Progenitor cell of endocrine pancreas (in vitro differentiated cells): ENCODE measurements at places on chromosomes 2 and 18. TPM values are rescaled to one million over a fixed set of nuclear protein-coding genes. Genes with fewer than 3 reads are reported as not detected.

DNA sequence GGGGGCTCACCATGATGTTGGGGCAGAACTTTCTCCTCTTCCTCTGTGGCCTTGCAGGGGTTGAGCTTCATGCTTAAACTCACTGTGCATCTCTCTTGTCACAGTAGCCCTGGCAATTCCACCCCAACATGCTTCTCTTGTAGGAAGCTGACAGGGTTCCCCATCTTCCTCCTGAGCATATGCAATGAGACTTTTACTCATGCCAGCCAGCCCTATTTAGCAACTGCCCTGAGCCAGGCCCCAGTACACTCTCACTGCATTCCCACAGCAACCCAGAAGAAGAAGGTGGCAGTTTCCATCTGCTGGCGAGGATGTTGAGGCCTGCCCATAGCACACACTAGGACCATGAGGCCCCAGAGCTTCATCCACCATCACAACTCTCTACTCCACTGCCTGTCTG is 72.2 kb upstream of the TEX51 start:
- DNase-seq = no peak
- H3K4me3 ChIP-seq = no peak overlapping the region
- H3K36me3 ChIP-seq = no peaks in the 10 kb centered on the region
- H3K27me3 ChIP-seq = peaks cover 3% of the 10 kb centered on the region

DNA sequence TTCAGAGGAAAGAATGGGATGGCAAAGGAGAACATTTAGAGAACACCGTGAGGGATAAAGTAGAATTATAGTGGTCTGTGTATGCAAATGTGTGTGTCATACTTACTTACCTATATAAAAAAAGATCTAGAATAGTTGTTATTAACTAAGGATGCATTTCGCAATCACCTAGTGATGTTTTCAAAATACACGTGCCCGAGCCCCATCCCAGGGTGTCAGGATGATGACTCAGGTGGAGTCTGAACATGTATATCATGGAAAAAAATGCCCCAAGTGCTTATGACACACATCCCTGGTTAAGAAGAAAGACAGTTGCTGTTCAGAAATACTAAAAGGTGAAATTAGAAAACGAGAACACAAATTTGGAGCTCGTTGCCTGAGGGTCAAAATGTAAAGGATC is 109.0 kb downstream of the CERS6 start:
- H3K27ac ChIP-seq = no peak overlapping the region
- H3K27me3 ChIP-seq = no peaks in the 10 kb centered on the region
- H3K4me1 ChIP-seq = peaks cover 3% of the 10 kb centered on the region
- no peak for DNase-seq

DNA sequence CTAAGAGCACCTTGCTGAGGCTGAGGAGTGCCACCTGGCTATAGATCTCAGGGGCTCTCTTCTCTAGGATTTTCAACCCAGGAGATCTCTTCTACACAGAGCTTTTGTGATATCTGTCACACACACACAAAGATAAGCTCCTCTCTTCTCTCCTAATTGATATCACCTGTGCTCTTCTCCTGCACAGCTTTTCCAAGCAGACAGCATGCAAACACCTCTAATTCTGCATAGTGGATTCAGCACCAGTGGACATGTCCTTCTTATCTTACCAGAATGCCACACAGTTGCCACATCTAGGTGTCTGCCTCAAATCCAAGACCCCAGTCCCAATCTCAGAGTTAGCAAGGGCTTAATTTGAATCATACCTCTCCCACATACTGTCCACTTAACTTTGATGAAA is 43.9 kb downstream of the LRATD1 start:
- H3K36me3 ChIP-seq = no peaks in the 10 kb centered on the region
- no peak overlapping the region for H3K4me3 ChIP-seq
- DNase-seq = no peak
- H3K4me1 ChIP-seq = no peaks in the 10 kb centered on the region
- H3K27ac ChIP-seq = no peak overlapping the region

DNA sequence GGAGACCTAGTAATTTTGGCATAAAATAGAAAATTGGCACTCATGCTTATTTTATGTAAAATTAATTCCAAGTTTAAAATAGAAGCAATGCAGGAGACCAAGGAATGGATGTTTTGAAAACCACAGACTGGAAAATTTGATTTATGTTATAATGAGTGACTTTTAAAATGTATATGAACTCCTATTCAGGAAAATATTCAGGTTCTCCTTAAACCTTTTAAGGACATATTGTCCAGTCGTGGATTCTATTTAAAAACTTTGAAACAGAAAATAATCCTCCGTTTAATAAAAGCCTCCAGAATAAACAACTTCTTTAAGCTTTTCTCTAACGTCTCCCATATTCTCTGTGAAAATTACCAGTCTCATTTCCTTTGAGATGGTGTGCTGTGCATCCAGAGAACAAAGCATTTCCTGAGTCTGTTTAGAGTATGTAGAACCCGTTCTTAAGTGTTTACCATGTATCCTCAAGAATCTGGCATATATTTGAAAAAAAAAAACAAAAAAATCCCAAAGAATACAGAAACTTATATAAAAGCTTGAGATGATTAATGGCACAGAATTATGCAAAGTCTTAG is 8.6 kb upstream of the YES1 start:
- no peaks in the 10 kb centered on the region for H3K36me3 ChIP-seq
- H3K27ac ChIP-seq = no peak overlapping the region
- no peaks in the 10 kb centered on the region for H3K4me1 ChIP-seq
- H3K4me3 ChIP-seq = no peak overlapping the region

DNA sequence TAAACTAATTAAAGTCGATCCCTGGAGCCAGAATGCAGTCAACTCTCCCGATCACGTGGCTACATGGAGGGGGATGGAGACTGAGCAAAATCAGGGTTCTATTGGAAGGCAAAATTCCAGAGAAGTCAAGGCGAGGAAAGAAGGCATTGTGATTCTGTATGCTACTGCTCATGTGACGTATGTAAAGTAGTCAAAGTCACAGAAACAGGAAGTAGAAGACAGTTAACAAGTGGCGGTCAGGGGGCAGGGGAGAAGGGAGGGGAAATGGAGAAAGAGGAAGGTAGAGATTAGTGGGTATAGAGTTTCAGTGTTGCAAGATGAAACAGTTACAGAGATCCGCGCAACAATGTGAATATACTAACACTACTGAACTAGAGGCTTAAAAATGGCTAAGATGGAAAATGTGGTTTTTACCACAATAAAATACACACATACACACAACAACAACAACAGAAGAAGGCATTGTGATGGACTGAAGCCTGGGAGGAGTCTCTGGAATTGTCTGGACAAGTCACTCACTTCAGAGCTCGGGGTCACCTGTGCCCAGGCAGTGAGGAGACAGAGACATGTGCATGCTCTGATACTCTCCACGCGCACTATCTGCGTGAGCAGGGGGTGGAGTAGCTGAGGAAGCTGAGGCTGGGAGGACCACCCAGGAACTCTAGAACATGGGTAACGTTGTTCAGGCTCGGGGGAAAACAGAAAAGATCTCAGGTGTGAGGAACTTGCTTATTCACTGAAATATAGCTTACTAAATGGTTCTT is 89.9 kb upstream of the CDCA7 start:
- H3K4me3 ChIP-seq = no peak overlapping the region
- H3K27me3 ChIP-seq = no peaks in the 10 kb centered on the region
- no peak overlapping the region for H3K27ac ChIP-seq

DNA sequence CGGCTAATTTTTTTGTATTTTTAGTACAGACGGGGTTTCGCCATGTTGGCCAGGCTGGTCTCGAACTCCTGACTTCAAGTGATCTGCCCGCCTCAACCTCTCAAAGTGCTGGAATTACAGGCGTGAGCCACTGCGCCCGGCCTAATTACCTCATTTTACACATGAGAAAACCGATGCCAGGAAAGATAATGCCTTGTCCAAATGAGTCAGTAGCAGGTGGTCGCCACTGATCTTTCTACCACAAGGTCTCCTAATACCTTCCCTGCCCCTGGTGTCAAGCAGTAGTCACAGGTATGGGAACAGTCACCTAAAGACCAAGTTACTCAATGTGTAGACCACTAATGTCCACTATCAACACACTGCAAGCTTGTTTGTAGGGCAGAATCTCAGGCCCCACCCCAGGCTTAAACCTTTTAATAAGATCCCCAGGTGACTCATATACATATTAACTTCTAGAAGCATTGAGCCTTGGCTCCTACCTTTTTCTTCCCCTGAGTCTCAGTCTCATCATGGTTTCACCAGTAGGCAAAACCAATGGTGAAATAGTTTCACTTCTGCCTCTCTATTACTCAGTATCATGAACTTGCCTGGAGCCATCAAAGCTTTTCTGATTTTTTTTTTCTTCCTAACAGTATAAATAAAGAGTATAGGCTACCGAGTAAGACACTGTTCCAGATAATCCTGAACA is 6.9 kb upstream of the EPB41L5 start:
- no peaks in the 10 kb centered on the region for H3K36me3 ChIP-seq
- DNase-seq = no peak
- no peak overlapping the region for H3K27ac ChIP-seq
- no peak overlapping the region for H3K4me3 ChIP-seq

DNA sequence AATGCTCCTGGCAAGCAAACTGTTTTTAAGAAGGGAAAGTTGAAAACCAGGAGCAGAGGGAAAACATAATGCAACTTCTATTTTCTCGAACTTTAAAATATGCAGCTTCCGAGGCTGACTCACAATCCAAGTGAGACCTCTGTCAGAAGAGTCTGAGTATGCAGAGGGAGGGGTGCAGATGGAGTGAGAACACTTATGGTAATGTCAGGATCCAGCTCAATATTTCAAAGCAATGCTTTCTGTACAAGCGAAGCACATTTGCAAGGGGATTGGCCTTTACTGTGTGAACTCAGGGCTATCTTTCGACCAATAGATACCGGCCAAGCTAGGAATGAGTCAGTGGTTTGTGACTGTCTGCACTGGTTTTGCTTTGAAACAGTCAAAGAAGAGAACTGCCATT is 242.7 kb downstream of the CNTNAP5 start:
- no peak for DNase-seq
- H3K4me3 ChIP-seq = no peak overlapping the region
- no peaks in the 10 kb centered on the region for H3K36me3 ChIP-seq
- H3K27me3 ChIP-seq = no peaks in the 10 kb centered on the region
- peaks cover 35% of the 10 kb centered on the region for H3K4me1 ChIP-seq
- peak overlapping the region; percentile 34 for H3K27ac ChIP-seq

- H3K36me3 ChIP-seq = no peaks in the 10 kb centered on the region
- DNase-seq = no peak
- no peaks in the 10 kb centered on the region for H3K27me3 ChIP-seq
- H3K4me1 ChIP-seq = peaks cover 2% of the 10 kb centered on the region
- H3K27ac ChIP-seq = no peak overlapping the region
Observed at GRCh38 chr2:223232896-223233295, 180.9 kb downstream of the KCNE4 start.

ZSWIM2 gene
- total RNA-seq = not detected in 2 replicates

- H3K36me3 ChIP-seq = peaks cover 8% of the 10 kb centered on the region
- peaks cover 31% of the 10 kb centered on the region for H3K4me1 ChIP-seq
- no peak overlapping the region for H3K4me3 ChIP-seq
- DNase-seq = no peak
Observed at GRCh38 chr18:77113361-77114151, 19.0 kb downstream of the MBP start.

DNA sequence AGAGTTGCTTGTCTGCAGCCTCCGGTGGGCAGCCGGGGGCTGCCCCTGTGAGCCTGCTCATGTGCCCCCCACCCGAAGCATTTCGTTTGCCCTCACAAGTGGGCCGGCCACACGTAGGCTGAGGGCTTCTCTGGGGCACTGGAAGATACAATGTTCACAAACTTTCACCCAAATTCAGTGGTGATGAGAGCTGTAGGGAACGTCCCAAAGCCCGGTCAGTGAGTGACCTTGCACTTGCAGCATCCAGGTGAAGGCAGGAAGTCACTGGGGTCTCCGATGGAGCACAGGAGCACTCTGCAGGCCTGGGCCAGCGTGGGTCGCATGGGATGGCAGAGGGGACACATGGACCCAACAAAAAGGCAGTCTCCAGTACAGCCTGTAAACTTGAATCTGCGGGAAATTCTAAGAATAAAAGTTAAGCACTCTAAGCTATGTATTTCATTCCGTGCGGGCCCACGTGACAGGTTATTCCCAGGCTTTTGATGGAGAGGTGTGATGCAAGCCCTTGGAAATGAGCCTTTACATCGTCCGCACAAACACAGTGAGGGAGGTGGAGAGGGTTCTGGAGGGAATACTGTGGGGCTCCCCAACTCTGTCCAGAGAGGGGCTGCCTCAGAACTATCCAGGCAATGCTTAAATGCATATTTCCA is 42.5 kb downstream of the CNGA3 start:
- H3K36me3 ChIP-seq = no peaks in the 10 kb centered on the region
- DNase-seq = no peak
- peaks cover 2% of the 10 kb centered on the region for H3K27me3 ChIP-seq
- no peak overlapping the region for H3K4me3 ChIP-seq
- no peak overlapping the region for H3K27ac ChIP-seq
- no peaks in the 10 kb centered on the region for H3K4me1 ChIP-seq

HOXD8 gene
- not detected in 2 replicates for total RNA-seq

GRCh38 chr2:182915369-182916326 is 49.2 kb upstream of the FRZB start:
- H3K27me3 ChIP-seq = no peaks in the 10 kb centered on the region
- no peak overlapping the region for H3K4me3 ChIP-seq
- DNase-seq = no peak
- H3K36me3 ChIP-seq = peaks cover 31% of the 10 kb centered on the region
- H3K27ac ChIP-seq = peak overlapping the region; percentile 56
- peaks cover 2% of the 10 kb centered on the region for H3K4me1 ChIP-seq

SCN1A gene
- 0.26 and 0.62 TPM in 2 replicates for total RNA-seq

DNA sequence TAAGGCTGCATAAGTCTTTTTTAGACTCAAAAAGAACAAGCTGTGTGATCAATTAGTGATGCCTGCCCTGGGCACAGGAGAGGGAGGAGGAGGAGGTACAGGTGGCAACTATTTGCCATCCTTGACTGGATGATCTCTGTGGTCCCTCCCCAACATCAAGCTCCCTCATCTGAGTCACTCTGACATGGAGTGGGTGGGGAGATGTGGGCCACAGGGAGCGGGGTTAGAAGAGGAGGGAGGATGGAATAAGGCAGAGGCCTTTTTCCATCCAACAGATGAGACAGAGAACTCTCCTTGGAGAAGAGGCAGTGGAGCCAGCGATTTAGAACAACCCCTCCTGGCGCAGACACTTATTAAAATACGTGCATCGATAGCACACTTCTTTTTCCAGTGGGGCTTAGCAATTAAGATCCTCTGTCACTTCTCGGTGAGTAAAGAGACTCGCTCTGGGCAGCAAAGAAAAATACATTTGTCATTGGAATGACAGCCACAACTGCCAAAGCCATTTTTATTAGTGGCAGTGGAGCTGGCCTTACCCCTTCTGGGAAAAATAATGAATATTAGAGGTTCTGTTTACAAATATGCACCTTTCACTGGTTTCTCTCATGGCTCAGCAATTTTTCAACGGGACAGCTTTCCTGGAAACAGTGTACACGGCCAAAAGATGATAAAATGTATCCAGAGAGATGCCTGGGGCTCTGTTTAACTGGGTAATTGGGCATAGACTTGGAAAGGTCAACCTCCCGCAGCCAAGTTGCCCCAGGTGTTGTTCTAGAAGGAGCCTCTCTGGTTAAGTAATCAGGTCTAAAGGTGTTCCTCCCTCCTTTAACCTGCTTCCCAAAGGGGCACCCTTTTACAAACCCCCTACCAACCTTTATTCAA is 238.4 kb upstream of the CXCR4 start:
- no peaks in the 10 kb centered on the region for H3K36me3 ChIP-seq
- H3K4me3 ChIP-seq = no peak overlapping the region
- DNase-seq = no peak
